ENCODE measurements at places on chromosomes 6 and 20. TPM values are rescaled to one million over a fixed set of nuclear protein-coding genes. Genes with fewer than 3 reads are reported as not detected.

GRCh38 chr6:24589334-24589733, 56.7 kb downstream of the KIAA0319 start:
- H3K27me3 ChIP-seq: peaks cover 15% of the 10 kb centered on the region
- no peak overlapping the region for H3K27ac ChIP-seq
- H3K4me3 ChIP-seq: no peak overlapping the region
- H3K4me1 ChIP-seq: no peaks in the 10 kb centered on the region
- no peaks in the 10 kb centered on the region for H3K36me3 ChIP-seq

GRCh38 chr6:100468016-100468622, 3.4 kb upstream of the SIM1 start:
- peaks cover 13% of the 10 kb centered on the region for H3K4me1 ChIP-seq
- H3K36me3 ChIP-seq: peaks cover 18% of the 10 kb centered on the region
- H3K4me3 ChIP-seq: no peak overlapping the region
- H3K27me3 ChIP-seq: peaks cover 42% of the 10 kb centered on the region
- H3K27ac ChIP-seq: no peak overlapping the region
- DNase-seq: no peak

DNA sequence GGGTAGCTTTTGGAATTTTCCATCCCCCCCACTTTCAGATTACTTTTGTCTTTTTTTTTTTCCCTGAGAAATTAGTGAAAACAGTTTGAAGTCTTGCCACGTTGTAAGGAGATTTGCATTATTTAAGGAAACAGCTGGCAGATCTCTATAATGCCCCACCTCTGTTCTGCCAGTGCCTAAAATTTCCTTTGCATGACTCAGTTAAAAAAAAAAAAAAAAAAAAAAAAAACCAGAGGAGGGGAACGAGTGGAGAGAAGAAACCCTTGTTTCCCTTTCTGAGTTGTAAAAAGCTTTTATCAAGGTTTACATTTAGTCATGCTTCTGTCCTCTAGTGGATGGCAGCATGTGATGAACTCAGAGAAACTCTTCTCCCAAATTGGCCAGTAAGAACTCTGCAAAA, 33.5 kb downstream of the CARMIL1 start:
- no peak overlapping the region for H3K4me3 ChIP-seq
- no peaks in the 10 kb centered on the region for H3K36me3 ChIP-seq
- no peaks in the 10 kb centered on the region for H3K4me1 ChIP-seq
- peaks cover 10% of the 10 kb centered on the region for H3K27me3 ChIP-seq
- H3K27ac ChIP-seq: no peak overlapping the region

GRCh38 chr20:55947701-55948100, 57.6 kb downstream of the CBLN4 start:
- no peaks in the 10 kb centered on the region for H3K4me1 ChIP-seq
- no peak overlapping the region for H3K4me3 ChIP-seq
- H3K27me3 ChIP-seq: no peaks in the 10 kb centered on the region
- H3K36me3 ChIP-seq: no peaks in the 10 kb centered on the region
- H3K27ac ChIP-seq: no peak overlapping the region

DNA sequence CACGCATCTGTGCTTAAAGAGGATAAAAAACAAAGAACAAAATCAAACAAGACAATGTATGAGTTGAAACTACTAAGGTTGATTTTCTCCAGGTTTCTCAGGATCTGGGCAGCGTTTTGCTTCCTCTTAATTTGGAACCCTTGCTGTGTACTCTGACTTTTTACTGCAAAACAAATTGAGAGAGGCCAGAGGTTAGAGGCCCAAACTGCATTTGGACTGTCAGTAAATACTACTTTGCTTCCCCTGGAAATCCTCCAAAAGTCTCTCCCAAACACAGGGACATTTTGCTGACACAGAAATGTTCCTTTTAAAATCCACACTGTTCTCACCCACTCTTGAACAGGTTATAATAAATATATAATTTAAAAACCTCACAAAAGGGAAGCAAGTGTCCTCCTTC, 1.1 kb downstream of the ARG1 start:
- no peak overlapping the region for H3K27ac ChIP-seq
- H3K4me3 ChIP-seq: no peak overlapping the region
- H3K4me1 ChIP-seq: no peaks in the 10 kb centered on the region
- no peak for DNase-seq

GRCh38 chr20:44733341-44734069, 12.2 kb upstream of the KCNK15 start:
- H3K27me3 ChIP-seq: peaks cover 6% of the 10 kb centered on the region
- no peaks in the 10 kb centered on the region for H3K36me3 ChIP-seq
- no peak overlapping the region for H3K27ac ChIP-seq
- peak; percentile 28 for DNase-seq
- no peak overlapping the region for H3K4me3 ChIP-seq

DNA sequence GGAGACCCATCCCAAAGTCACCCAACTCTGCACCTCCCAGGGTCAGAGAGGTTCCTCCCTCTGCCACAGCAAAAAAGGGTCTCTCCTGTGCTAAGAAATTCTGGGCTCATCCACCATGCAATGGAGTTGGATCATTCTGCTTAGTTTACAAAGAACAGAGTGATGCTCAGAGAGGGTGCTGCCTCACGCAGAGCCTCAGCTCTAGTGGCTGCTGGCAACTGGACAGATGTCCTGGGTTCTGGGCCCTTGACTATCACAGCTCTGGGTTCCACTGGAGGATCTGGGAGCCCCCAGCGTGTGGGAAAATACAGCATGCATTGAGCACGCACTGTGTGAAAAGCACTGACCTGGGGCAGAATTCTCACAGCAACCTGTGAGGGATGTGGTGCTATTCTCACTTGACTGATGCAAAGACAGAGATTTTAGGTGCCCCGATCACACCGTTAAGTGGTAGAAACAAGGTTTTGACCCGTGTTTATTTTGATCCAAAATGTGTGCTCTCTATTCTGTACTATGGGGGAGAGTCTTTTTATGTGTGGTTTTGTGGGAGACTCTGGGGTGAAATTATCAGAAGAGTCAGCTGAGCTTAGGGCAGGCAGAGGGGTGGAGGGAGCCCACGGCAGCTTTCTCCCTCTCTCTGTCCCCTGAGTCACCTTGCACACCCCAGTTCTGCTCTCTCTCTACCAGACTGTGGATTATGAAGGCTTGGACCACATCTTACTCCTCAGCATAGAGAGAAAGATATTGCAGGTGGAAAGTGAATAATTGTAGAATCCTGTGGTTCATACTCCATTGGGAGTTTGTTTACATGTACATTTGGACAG, 19.9 kb downstream of the TREML4 start:
- H3K4me1 ChIP-seq: peaks cover 19% of the 10 kb centered on the region
- peaks cover 6% of the 10 kb centered on the region for H3K36me3 ChIP-seq
- peak overlapping the region; percentile 47 for H3K27ac ChIP-seq
- H3K4me3 ChIP-seq: peak overlapping the region; percentile 16

DNA sequence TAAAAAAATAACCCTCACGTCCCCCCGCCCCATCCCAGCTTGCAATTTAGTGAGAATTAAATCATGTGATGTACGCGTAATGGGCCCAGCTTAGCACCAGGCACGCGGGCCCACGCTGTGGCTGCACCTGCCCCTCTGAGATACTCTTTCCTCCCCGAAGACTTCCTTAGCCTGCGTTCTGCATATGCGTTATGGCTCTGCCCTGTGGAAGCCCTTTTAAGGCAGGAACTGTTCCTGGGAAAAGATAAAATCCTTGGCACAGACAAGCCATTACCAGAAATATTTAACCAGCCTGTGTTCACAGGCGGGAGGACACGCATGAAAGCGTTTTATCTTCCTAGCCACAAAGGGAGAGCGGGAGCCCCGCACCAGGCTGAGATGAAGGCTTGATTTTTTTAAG, 311.0 kb downstream of the LRFN2 start:
- no peaks in the 10 kb centered on the region for H3K4me1 ChIP-seq
- no peak for DNase-seq
- no peak overlapping the region for H3K27ac ChIP-seq
- H3K27me3 ChIP-seq: peaks cover 13% of the 10 kb centered on the region
- no peak overlapping the region for H3K4me3 ChIP-seq

GRCh38 chr6:45115696-45116095, 212.4 kb upstream of the RUNX2 start:
- no peak overlapping the region for H3K27ac ChIP-seq
- peaks cover 11% of the 10 kb centered on the region for H3K4me1 ChIP-seq
- no peak overlapping the region for H3K4me3 ChIP-seq
- no peak for DNase-seq

DNA sequence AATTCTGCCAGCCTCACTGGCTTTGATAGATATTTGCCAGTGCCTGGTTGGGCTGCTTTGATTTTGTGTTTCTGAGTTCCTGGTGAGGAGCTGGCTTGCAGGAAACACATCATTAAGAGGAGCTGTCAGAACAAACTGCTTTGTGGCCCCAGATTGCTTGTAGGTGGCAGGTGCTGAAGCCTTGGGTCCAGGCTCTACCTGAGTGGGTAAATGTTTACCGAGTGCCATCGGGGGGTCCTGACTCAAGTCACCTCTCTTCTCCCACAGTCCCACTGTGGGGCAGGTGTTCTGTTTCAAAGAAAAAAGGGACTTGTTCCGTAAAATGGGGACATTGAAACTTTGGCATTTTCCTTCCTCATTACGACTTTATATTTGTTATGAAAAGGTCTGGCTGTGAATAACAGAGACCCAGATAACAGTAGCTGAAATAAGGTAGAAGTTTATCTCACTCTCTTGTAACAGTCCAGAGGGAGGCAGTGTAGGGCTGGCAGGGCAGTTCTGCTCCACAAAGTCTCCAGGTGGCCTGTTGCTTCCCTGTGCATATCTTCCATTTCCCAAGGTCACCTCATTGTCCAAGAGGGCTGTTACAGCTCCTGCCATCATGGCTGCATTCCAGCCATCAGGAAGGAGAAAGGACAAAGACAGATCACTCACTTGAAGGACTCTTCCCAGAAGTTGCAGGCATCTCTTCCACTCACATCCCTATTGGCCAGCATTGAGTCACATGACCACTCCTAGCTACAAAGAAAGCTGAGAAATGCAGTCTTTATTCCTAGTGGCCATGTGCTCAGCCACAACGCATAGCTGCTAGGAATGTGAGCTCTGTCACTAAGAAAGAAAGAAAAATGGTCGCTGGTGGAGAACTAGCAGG, 149.9 kb upstream of the KCNG1 start:
- H3K27me3 ChIP-seq: peaks cover 19% of the 10 kb centered on the region
- H3K4me1 ChIP-seq: no peaks in the 10 kb centered on the region
- no peak for DNase-seq
- H3K4me3 ChIP-seq: no peak overlapping the region
- no peak overlapping the region for H3K27ac ChIP-seq
- H3K36me3 ChIP-seq: no peaks in the 10 kb centered on the region

GRCh38 chr20:64255361-64256281, at the start of gene PCMTD2:
Gene PCMTD2 (plus strand): TSS chr20:64255748. CDS start chr20:64259966, 4,218 bp downstream.
- H3K4me1 ChIP-seq: peaks cover 34% of the 10 kb centered on the region
- H3K27me3 ChIP-seq: peaks cover 4% of the 10 kb centered on the region
- DNase-seq: peak; percentile 91
- peak within 1 kb of the TSS; percentile 85 for H3K27ac ChIP-seq

GRCh38 chr6:28880894-28881780, 42.6 kb downstream of the TRIM27 start:
- H3K27me3 ChIP-seq: peaks cover 12% of the 10 kb centered on the region
- peaks cover 6% of the 10 kb centered on the region for H3K36me3 ChIP-seq
- DNase-seq: peak; percentile 70
- peaks cover 31% of the 10 kb centered on the region for H3K4me1 ChIP-seq
- peak overlapping the region; percentile 76 for H3K27ac ChIP-seq

- no peaks in the 10 kb centered on the region for H3K27me3 ChIP-seq
- no peak overlapping the region for H3K27ac ChIP-seq
- no peak for DNase-seq
- no peaks in the 10 kb centered on the region for H3K4me1 ChIP-seq
- H3K4me3 ChIP-seq: no peak overlapping the region
These were observed 82.5 kb downstream of the CD83 start for GRCh38 chr6:14200047-14200446.

DNA sequence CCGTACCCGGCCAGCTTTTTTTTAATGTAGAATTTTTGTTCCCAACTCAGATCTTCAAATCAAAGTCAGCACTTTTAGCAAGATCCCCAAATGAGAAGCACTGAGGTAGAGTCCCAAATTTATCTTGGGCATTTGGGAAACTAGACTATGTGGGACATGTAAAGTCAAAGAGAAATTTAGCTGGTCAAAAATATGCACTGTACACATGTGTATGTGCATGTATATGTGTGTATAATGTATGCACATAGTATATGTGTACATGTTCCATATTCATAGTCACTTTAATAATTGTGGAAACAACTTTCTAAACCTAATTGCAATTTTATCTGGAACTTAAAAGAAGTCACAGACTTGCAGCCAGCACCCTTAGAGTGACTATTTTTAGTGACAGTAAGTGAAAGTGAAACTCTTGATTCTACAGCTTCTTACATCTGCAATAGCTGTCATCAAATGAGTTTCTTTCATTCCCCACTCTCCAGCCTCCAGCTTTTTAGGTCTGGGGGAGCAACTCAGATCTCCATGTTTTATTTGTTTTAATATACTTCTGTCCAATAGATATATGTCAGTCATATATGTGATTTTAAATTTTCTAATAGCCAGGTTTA, 53.6 kb downstream of the CDC40 start:
- H3K4me3 ChIP-seq: no peak overlapping the region
- H3K27me3 ChIP-seq: no peaks in the 10 kb centered on the region
- no peak for DNase-seq
- H3K4me1 ChIP-seq: no peaks in the 10 kb centered on the region

DNA sequence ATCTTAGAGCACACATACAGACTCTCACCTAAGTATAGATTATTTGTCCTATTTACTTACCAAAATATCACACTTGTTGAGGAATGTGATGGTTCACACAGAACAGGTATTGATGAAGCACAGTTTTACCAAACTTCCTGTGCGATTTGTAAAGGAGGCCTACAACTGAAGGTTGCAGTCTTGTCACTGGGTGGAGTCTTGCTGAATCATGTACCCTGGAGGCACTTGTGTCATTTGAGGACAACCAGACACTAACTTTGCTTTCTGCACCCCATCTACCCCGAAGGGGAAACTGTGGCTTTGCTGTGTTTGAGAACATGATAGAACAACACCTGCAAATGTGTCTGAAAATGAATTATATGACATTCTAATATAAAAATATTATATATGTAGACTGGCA, 32.4 kb upstream of the HINT3 start:
- DNase-seq: no peak
- H3K27ac ChIP-seq: peak overlapping the region; percentile 10
- no peaks in the 10 kb centered on the region for H3K27me3 ChIP-seq
- H3K4me1 ChIP-seq: peaks cover 23% of the 10 kb centered on the region
- peaks cover 43% of the 10 kb centered on the region for H3K36me3 ChIP-seq

- H3K27ac ChIP-seq: no peak overlapping the region
- no peaks in the 10 kb centered on the region for H3K36me3 ChIP-seq
- no peak overlapping the region for H3K4me3 ChIP-seq
- peaks cover 27% of the 10 kb centered on the region for H3K27me3 ChIP-seq
- no peak for DNase-seq
These were observed 64.5 kb downstream of the ELOVL2 start for GRCh38 chr6:10979603-10980002.

IL20RA gene
- total RNA-seq: not detected

CASP8AP2 gene
- 20.3 TPM for total RNA-seq

PBOV1 gene
- total RNA-seq: not detected

Measured in natural killer cell treated with Interleukin-12 subunit alpha and Interleukin-12 subunit beta and Interleukin-15 and Interleukin-18, amount 100 ng/mL, for 72 hours (primary cell).